ENCODE measurements at places on chromosomes 16 and 17. TPM values are rescaled to one million over a fixed set of nuclear protein-coding genes. Genes with fewer than 3 reads are reported as not detected.

SDK2 gene
- 8.1 TPM for total RNA-seq

DNA sequence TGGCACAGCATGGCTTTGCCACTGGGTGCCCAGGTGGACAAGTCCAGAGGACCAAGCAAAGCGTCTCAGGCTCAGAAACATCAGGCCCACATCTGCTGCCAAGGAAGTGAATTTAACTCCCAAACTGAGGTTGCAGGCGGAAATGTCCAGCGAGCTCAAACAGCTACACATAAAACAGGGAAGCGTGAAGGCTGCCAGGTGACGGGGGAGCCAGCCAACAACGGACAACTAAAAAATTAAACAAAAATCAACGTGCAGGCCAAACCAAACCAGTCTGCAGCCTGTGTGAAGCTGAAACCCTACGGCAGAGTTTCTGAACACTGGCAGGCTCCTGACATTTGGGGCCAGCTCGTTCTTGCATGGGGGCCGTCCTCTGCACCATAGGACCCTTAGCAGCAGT, 2.5 kb downstream of the TK1 start:
- H3K4me3 ChIP-seq = no peak overlapping the region
- no peaks in the 10 kb centered on the region for H3K27me3 ChIP-seq
- DNase-seq = no peak
- no peaks in the 10 kb centered on the region for H3K36me3 ChIP-seq
- H3K27ac ChIP-seq = no peak overlapping the region
- peaks cover 22% of the 10 kb centered on the region for H3K4me1 ChIP-seq

MT2A gene
- total RNA-seq = 50.8 TPM

GJC1 gene
- total RNA-seq = not detected

- no peak overlapping the region for H3K27ac ChIP-seq
- peaks cover 15% of the 10 kb centered on the region for H3K27me3 ChIP-seq
- H3K4me1 ChIP-seq = peaks cover 4% of the 10 kb centered on the region
Measured at GRCh38 chr17:5895276-5895675, 174.9 kb upstream of the WSCD1 start.

GRCh38 chr17:41658846-41659245, 29.8 kb upstream of the EIF1 start:
- H3K4me1 ChIP-seq = peaks cover 9% of the 10 kb centered on the region
- no peak for DNase-seq
- no peak overlapping the region for H3K4me3 ChIP-seq

PRDM7 gene
- total RNA-seq = not detected

DNA sequence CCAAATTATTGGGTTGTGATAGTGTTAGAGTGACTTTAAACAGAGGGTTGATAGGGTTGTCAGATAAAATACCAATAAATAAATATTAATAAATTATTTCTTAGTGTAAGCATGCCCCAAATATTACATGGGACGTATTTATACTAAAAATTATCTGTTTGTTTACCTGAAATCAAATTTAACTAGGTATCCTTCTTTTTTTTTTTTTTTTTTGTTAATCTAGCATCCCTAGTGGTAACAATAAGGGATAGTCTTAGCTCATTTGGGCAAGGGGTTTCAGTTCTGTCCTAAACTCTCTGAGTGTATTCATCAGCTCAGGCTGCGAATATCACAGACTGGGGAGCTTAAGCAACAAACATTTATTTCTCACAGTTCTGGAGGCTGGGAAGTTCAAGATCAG, 1.3 kb downstream of the CLEC19A start:
- H3K36me3 ChIP-seq = no peaks in the 10 kb centered on the region
- H3K4me1 ChIP-seq = no peaks in the 10 kb centered on the region
- H3K27ac ChIP-seq = no peak overlapping the region
- no peak overlapping the region for H3K4me3 ChIP-seq

DNA sequence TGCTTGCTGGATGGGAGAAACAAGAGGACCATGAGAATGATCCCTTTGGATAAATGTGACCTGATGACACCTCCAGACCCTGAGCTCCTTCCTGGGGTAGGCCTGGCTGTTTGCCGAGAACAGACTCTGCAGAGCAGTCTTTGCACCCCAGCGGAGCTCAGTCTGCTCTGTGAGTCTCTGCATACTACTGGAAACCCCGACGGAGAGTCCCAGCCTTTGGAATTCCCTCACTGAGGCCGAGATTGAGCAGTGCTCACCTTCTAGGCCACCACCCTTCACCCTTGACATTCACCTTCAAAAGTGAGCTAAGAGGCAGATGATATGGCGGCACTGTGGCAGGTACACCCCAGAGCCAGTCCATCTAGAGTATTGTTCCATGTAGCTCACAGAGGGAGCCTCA, 172.2 kb upstream of the CDH13 start:
- no peaks in the 10 kb centered on the region for H3K36me3 ChIP-seq
- no peaks in the 10 kb centered on the region for H3K4me1 ChIP-seq
- no peak overlapping the region for H3K27ac ChIP-seq
- DNase-seq = no peak
- H3K27me3 ChIP-seq = no peaks in the 10 kb centered on the region
- no peak overlapping the region for H3K4me3 ChIP-seq

GRCh38 chr17:75778861-75779249, 5.8 kb upstream of the UNK start:
- H3K27me3 ChIP-seq = no peaks in the 10 kb centered on the region
- H3K4me3 ChIP-seq = peak overlapping the region; percentile 79
- H3K4me1 ChIP-seq = peaks cover 21% of the 10 kb centered on the region
- peaks cover 40% of the 10 kb centered on the region for H3K36me3 ChIP-seq

- H3K4me1 ChIP-seq = peaks cover 10% of the 10 kb centered on the region
- H3K27ac ChIP-seq = no peak overlapping the region
- H3K4me3 ChIP-seq = no peak overlapping the region
Measured at GRCh38 chr17:81309859-81310839, 15.0 kb upstream of the SLC38A10 start.

- no peaks in the 10 kb centered on the region for H3K27me3 ChIP-seq
- peaks cover 46% of the 10 kb centered on the region for H3K36me3 ChIP-seq
- H3K27ac ChIP-seq = no peak overlapping the region
- H3K4me1 ChIP-seq = no peaks in the 10 kb centered on the region
- no peak for DNase-seq
- no peak overlapping the region for H3K4me3 ChIP-seq
Measured at GRCh38 chr17:62614142-62614541, 13.3 kb upstream of the MRC2 start.

DNA sequence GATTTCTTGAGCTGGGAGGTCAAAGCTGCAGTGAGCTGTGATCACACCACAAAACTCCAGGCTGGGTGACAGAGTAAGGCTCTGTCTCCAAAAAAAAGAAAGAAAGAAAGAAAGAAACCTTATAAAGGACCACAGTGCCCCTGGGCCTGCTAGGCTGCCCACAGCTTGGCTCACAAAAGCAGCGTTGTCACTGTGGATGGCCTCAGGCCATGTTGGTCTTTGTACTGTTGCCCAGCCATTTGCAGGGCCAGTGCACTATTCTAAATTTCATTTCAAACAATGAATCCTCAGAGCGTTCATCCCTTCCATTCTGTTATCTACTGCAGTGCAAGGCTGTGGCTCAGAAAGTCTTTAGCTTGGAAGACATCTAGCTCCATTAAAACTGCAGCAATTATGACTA, 208.4 kb downstream of the SLC39A11 start:
- DNase-seq = no peak
- H3K4me3 ChIP-seq = no peak overlapping the region
- no peaks in the 10 kb centered on the region for H3K27me3 ChIP-seq
- no peak overlapping the region for H3K27ac ChIP-seq
